ENCODE measurements at places on chromosomes 12 and 14.

DNA sequence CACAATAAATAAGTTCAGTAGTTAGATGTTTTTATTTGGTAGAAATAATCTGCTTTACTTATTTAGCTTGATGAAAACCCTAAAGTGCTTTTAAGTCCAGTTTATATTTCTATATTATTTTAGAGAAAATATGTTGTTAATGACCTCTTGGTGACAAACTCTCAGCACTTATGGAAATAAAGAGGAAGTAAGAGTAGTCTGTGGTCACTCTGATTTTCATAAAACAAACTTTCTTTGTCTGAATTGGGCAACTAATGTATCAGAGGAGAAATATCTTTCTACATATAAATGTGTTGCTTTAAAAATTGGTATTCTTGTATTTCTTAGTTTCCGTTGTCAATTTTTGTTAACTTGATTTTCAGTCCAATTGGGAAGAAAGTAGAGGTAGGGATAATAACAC lies 878.9 kb upstream of the SEL1L start:
- DNase-seq: no peak

GRCh38 chr12:109378569-109378968 lies 30.9 kb downstream of the MYO1H start:
- DNase-seq: no peak

GRCh38 chr14:88515499-88516221 lies 39.1 kb downstream of the PTPN21 start:
- DNase-seq: no peak

DNA sequence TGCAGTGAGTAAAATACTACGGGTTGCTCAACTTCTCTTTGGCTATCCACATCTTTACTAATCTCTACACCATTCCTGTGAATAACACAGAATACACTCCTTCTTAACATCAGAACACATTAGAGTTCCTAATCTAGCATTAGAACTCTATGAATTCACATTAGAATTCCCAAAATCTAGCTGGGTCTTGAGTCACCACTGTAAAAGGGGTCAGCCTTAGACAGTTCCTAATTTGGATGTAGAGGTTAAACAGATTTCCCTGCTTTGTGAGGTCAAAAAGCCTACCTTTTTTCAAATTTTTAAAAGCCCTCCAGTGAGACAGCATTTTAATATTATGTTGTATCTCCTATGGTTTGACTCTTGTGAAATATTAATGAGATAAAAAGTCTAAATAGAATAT lies 7.4 kb downstream of the HNRNPC start:
- no peak for DNase-seq

DNA sequence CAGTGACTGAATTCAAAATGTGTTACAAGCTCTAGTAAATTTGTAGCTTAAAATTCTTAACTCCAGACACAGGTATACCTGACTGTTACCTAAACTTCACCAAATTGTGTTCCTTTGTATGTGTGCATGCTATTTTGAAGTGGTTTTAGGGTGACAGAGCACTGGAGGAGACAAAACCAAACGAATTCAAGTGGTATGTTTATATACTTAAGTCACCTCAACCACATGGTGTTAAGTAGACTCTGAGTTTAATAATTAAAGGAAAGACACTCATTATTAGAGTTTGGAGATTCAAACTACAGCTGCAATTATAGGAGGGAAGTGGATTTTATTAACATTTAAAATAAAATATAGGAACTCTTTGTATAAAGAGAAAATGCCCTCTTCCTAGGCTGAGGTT lies 84.3 kb downstream of the PLCZ1 start:
- DNase-seq: no peak

GRCh38 chr12:46770501-46771183 lies 55.2 kb downstream of the SLC38A4 start:
- DNase-seq: no peak

- DNase-seq: no peak
Observed at GRCh38 chr12:32482226-32482625, 82.9 kb downstream of the FGD4 start.

DNA sequence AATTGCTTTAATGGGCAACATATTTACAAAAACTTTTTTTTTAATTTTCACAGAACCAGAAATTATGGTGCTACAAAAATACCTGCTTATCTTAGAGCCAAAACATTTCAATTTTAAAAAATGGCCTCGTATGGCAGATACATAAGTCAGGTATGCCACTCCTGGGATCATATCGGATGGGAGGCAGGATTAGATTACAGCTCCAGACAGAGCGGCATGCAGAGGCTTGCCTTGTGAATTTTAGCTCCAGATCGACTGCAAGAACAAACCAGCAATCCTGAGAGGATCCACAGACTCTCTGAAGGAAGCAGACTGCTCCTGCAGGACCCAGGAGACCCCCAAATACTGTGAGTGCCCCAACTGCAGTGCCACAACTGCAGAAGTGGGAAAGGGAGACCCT lies 169.3 kb upstream of the AMIGO2 start:
- no peak for DNase-seq

DNA sequence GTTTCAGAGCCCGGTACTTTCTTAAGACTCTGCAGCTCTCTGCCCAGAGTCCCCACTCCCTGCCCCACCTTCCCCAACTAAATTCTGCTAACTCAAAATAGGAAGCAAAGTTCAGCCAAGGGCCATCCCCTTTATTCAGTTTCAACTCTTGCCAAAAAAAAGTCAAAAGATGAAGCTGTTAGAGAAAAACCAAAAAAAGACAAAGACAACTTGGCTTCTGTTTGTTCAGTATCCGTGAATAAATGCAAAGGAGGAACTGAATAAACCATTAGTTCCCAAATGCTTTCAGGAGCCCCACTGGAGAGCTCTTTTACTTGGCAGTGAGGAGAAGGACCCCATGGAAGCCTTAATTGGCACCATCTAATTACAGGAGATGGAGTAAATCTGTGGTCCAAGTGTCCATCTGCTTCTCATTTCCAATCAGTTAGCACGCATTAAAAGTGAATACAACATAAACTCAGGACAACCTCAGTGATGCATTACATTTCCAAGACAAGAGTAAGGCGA lies 155.4 kb upstream of the GZMB start:
- no peak for DNase-seq

GRCh38 chr12:753611-754472 lies 1.5 kb downstream of the WNK1 start:
- DNase-seq: peak; percentile 19

GRCh38 chr14:20866963-20867362 lies 24.2 kb upstream of the RNASE3 start:
- no peak for DNase-seq

GRCh38 chr14:81275305-81276072 lies 54.7 kb upstream of the GTF2A1 start:
- DNase-seq: no peak

DNA sequence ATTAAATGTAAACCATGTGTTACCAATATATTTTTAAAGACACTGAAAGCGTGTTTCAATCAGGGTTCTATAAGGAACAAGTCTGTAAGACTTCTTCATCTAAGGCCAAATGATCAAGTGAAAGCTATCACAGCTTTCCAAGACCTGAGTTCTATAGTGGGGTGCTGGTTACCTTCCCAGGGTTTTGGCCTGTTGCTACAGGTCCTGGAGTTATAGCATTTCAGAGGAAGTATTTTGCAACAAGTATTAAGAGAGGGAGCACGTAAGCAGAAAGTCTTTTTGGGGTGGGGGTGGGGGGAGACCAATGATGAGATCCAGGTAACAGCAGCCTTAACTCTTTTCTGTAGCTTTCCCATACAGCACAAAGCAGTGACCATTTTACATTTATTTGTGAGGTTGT lies 43.8 kb downstream of the FOXN3 start:
- no peak for DNase-seq

- no peak for DNase-seq
Observed at GRCh38 chr14:100669468-100669867, 57.2 kb upstream of the DLK1 start.

DNA sequence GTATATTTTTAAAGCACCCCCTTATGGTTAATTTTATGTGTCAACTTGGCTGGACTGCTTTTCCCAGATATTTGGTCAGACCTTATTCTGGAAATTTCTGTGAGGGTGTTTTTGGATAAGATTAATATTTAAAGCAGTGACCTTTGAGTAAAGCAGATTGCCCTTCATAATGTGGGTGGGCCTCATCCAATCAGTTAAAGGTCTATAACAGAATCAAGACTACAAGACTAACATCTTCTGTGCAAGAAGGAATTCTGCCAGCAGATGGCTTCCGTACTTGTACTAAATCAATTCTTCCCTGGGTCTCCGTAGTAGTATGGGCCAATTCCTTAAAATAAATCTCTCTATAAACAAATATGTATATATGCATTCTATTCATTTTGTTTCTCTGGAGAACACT lies 257.6 kb downstream of the ETNK1 start:
- no peak for DNase-seq

DNA sequence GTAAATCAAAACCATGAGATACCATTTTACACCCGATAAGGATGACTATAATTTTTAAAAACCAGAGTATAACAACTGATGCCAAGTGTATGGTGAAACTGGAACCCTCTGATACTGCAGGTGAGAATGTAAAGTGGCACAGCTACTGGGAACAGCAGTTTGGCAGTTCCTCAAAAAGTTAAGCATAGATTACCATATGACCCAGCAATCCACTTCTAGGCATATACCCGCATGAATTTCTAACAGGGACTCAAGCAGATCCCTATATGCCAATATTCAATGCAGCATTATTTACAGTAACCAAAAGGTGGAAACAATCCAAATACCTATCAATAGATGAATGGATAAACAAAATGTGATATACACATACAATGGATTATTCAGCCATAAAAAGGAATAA lies 57.4 kb downstream of the BAZ1A start:
- DNase-seq: no peak

- DNase-seq: no peak
Observed at GRCh38 chr14:52402812-52403526, 88.9 kb downstream of the PTGER2 start.

DNA sequence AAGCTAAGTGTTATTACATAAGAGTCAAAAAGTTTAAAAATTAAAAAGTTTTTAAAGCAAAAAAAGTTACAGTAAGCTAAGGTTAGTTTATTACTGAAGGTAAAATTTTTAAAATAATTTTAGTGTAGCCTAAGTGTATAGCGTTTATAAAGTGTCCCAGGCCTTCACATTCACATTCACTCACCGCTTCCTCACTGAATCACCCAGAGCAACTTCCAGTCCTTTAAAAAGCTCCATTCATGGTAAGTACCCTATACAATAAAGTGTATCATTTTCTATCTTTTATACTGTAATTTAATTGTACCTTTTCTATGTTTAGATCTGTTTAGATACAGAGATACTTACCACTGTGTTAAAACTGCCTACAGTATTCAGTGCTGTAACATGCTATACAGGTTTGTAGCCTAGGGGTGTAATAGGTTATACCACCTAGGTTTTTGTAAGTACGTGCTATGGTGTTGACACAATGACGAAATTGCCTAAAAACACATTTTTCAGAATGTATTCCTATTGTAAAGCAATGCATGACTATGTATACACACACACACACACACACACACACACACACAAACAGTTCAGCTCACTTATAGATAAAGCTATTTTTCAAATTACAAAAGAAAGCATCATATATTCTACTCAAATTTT lies 3.7 kb downstream of the CLEC14A start:
- DNase-seq: no peak

- no peak for DNase-seq
Observed at GRCh38 chr14:92511453-92512238, 1.9 kb upstream of the RIN3 start.

DNA sequence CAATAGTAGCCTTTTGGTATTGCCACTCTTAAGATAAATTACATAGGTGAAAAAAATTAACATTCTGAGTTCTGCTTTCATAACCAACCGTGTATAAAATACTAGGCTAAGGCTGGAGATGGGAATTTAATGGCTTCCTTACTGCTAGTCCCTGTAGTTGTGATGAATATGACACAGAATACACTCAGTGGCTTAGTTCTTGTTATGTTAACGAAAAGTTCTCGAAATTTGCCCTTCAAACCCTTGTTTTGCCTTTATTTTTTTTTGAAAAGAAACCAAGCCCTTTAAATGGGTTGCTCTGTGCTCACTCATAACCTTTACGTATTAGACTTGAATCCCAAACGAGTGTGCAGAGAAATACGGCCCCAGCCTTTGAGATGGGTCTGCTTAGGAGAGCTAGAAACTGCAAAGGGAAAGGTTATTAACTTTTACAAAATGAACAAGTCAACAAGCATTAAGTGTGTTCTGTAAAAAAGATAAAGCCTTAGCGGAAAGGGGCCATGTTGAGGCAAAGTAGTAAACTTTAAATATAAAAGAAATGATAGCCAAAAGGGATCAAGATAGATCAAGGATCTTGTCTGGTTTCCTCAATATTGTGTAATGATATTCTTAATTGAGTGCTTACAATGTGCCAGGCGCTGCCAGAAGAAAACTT lies 1.7 kb downstream of the NUDT4 start:
- DNase-seq: no peak

DNA sequence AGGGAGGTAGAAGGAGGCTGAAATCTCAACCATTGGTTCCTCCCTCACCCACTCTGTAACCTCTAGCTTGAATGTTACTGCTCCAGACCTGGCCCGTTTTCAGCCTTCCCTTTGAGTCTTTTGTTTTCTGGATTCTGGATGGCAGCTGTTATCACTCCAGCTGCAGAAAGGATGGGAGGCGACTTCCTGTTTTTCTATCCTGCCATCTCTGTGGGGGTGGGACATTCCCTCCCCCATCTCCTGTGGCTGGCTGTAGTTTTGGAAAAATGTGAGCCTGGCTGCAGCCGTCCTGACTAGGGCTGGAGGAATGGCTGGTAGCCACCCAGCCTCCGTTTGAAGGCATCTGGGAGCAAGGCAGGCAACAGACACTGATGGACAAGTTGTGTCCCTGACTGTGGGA lies 2.9 kb upstream of the PPFIBP1 start:
- DNase-seq: no peak

- DNase-seq: no peak
Observed at GRCh38 chr12:65857840-65858239, 33.6 kb downstream of the HMGA2 start.

DNA sequence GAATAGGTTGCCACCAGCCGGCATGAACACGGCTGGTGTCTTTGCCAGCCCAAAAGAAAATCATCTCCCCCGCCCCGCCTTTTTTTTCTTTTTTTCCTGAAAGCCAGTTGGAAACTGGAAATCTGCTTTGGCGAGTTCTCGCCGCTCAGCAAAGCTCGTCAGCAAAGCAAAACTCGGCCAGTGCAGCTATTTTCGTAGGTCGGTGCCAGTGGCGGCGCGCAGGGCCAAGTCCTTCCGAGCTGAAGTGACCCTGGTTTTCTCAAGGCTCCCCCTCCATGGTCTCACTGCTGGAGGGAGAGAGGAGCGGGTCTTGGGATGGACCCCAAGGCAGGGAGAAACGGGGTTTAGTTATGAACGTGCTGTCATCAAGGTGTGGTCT lies 248.4 kb upstream of the RTL1 start:
- DNase-seq: no peak

DNA sequence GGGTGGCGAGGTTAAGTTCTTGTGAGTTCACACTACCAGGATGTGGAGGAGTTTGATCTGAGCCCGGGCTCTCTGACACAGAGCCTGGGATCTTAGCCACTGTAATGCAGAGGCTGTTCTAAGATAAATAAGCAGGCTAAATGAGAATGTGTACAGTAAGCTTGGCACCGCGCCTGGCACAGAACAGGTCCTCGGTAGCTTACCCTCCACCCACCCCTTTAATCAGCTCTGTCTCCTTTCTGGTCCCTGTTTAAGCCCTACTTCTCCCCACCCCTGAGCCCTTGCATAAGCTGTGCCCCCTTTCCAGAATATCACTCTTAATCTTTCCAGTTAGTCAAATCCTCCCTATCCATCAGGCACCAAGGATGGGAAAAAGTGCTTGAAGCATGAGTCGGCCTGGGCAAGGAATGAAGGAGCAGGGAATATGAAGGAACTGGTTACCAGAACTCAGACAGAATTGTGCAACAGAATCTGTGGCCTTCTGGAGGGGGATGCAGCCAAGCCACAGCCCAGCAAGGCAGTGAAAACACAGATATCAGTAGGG lies 32.8 kb upstream of the CMKLR1 start:
- DNase-seq: no peak

Data from stimulated activated CD4-positive, alpha-beta T cell treated with anti-CD3 and anti-CD28 coated beads, TNF-alpha, amount 100 ng/mL, for 4 hours (primary cell).